ENCODE measurements at places on chromosomes 5 and 9.

GRCh38 chr9:7794196-7794595, 5.4 kb downstream of the DMAC1 start:
- DNase-seq, result no peak

GRCh38 chr5:51644976-51645375, 261.7 kb downstream of the ISL1 start:
- DNase-seq, result no peak

GRCh38 chr5:135671966-135672365, 93.2 kb upstream of the CXCL14 start:
- no peak for DNase-seq

DNA sequence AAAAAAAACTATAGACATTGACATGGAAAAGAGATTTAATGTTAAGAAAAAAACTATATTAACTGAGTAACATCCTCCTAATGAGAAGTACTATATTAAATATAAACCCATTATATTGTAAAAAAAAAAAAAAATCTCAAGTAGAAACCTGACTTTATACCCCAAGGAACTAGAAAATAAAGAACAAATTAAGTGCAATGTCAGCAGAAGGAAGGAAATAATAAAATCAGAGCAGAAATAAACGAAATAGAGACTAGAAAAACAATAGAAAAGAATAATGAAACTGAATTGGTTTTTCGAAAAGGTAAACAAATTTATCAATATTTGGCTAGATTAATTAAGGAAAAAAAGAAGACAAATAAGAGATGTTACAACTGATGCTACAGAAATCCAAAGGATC, 329.1 kb upstream of the ZNF608 start:
- DNase-seq, result no peak

DNA sequence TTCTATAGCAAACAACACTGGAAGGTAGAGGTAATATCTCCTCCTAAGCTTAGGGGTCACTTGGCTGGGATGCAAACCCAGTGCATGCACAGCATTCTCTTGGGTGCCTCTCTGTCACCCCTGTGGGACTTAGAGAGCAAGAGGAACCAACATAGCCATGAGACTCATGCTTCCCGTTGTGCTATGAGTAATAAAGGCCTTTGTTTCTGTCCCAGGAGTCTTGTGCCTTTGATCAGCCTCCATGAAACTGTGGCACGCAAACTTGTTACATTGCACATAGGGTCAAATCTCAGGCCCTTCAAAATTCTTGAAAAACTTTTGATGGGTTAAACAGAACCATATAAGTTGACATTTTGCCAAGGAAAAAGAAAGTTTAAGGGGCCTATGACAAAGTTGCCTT, 272.8 kb downstream of the TAF11L14 start:
- no peak for DNase-seq

DNA sequence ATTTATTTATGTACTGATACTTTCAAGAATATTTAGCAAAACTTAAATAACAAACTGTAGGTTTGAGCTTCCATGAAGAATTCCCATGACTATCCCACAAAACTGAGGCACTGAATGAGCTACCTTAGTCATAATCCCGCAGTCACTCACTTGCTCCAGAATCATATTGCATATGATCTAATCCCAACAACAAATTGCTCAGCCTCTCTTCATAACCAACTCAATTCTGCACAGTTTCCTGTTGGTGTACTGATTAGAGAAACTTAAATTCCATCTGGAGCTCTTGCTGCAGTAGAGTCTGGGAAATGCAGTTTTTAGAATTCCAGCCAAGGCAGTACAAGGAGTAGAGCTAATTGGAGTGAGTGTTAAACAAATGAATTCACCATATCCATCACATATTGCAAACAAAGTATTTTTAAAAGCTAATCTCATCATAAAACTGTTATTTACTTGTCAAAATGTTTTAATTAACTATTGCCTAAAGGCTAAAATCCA, 35.7 kb upstream of the CDH18 start:
- DNase-seq, result no peak

GRCh38 chr5:168818558-168818957, 239.4 kb upstream of the PANK3 start:
- no peak for DNase-seq

DNA sequence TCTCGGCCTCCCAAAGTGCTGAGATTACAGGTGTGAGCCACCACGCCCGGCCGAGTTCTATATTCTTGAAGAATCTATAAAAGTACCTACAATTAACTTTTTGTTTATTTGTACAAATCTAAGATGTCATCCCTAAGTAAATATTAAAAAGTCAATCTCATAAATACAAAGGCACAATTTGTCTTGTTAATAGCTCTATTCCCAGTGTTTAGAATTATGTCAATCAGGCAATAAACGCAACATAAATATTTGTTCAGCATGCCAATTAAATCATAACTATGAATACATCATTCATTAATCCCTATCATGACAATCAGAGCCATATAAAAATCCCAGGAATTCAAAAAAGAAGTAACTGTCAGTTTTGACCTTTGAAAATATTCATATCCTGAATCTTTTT, 68.9 kb upstream of the CDH18 start:
- no peak for DNase-seq

DNA sequence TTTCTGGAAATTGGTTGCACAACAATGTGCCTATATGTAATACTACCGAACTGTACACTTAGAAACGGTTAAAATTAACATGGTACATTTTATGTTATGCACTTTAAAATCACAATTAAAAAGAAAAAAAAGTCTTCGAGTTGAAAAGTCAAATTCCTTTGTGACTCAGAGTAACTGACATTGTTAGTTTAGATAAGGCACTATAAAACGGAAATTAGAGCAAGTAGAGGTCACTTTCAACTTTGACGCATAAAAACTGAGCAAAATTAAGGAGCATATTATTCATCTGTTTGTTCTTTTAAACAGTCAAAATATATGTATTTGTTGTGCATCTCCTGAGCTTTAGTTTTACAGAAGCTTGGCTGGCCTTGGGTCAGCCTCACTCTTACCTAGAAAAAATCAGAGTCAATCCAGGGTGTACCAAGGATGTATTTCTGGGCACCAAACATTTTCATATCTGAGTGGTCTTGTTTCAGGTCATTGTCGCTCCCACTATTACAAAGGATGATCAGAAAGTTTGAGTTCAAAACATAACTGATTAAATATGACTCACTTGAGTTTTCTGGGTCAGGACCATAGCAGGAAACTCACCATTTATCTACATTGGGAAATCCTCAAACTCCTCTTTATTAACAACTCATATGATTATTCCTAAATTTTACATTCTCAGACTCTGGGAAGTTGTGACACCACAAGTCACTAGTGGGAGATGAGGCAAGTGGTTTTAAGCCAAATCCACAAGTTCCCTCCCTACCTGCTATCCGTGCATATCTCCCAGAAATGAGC, 160.6 kb downstream of the CCDC192 start:
- DNase-seq, result no peak

- no peak for DNase-seq
Observed at GRCh38 chr9:91436841-91437240, 13.2 kb upstream of the NFIL3 start.

DNA sequence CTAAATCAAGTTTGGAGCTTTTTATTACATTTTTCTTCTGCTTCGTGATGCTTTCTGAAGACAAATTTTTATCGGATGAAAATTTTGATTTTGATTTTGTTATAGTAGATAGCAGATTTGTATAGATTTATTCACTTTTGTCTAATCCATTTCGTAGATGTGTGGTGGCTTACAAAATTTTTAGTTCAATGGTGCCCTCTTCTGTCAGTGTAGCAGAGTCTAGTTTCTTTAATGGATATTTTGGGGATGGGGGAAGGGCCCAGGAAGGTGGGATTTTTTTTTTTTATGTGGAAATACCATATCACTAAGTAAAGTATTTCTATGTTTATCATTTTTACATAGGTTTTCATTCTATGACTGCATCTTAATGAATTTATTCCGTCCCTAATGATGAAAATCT, 259.9 kb upstream of the TARS1 start:
- DNase-seq, result no peak

DNA sequence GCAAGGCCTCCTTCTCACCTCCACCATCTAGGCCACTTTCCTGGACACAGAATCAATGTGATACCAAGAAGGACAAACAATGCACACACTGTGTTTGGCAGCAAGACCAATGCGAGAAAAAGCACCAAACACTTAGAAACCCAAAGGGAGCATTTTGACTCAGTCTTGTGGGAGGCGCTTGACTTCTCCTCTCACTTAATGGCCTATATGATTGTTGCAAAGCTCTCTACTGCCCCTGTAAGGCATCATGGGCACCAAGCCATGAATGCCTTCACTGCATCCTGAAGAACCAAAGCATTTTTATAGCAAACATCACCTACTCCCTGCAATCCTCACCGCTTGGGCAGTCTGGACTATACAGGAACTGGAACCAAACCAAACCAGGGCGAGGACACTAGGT, 57.5 kb downstream of the CDH6 start:
- DNase-seq, result no peak

GRCh38 chr5:107669096-107670031, 1.4 kb downstream of the EFNA5 start:
- no peak for DNase-seq

GRCh38 chr9:78778861-78779374, 482.0 kb downstream of the PSAT1 start:
- no peak for DNase-seq
